ENCODE measurements at places on chromosomes 12 and 14.
A peak's percentile ranks its signal among the peaks of the same experiment; 100 is the strongest.

- DNase-seq: no peak
Observed at GRCh38 chr12:102514696-102515095, 34.3 kb upstream of the IGF1 start.

DNA sequence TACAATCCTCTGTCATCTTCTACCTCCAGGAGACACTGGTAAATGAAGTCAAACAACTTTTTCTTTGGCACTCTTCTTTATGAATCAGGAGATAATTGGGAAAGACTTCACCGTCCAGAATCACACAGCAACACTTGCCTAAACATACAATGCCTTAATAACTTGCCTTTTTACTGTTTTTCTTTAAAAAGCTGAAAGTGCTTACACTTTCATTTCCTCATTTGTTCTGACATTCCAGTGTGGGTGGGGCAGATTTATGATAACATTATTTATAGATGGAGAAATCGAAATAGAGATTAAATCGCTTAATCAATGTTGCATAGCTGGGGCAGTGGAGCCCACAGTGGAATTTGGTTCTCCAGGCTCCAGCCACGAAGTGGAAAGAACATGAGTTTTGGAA, 2.8 kb upstream of the FRS2 start:
- no peak for DNase-seq

- DNase-seq: peak; percentile 56
Observed at GRCh38 chr12:50597200-50598195, 92.7 kb downstream of the DIP2B start.

- peak; percentile 92 for DNase-seq
Observed at GRCh38 chr14:77761205-77761931, 412 bp upstream of the SNW1 start.
